ENCODE measurements at places on chromosomes 11 and 22.

- no peaks in the 10 kb centered on the region for H3K4me1 ChIP-seq
- no peak overlapping the region for H3K4me3 ChIP-seq
- H3K36me3 ChIP-seq, result no peaks in the 10 kb centered on the region
- H3K27me3 ChIP-seq, result peaks cover 5% of the 10 kb centered on the region
- no peak overlapping the region for H3K27ac ChIP-seq
Observed at GRCh38 chr11:93942176-93942575, 79.0 kb upstream of the HEPHL1 start.

- peaks cover 61% of the 10 kb centered on the region for H3K4me1 ChIP-seq
- H3K36me3 ChIP-seq, result no peaks in the 10 kb centered on the region
- peaks cover 13% of the 10 kb centered on the region for H3K27me3 ChIP-seq
- peak overlapping the region; percentile 95 for H3K4me3 ChIP-seq
Observed at GRCh38 chr11:119726150-119726553, 2.8 kb downstream of the NECTIN1 start.

DNA sequence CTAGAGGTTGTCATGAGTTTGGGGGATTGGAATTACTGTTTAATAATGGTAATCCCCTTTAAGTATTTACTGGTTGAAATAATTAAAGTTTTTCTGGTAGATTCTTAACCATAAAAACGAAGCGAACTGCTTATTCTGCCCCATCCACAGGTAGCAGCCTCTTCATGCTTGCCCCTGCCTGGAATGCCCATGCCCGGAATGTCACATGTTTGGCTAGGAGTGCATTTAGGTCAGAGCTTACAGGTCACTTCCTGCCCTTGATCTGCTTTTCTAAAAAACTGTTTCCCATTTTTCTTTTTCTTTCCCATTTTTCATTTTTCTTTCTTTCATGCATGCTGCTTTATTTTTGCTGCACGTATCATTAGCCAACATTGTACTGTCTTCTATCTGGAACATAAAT, 69.1 kb downstream of the YAP1 start:
- H3K27ac ChIP-seq, result no peak overlapping the region
- H3K4me1 ChIP-seq, result peaks cover 29% of the 10 kb centered on the region
- DNase-seq, result no peak
- H3K36me3 ChIP-seq, result peaks cover 41% of the 10 kb centered on the region

GRCh38 chr11:69219991-69220390, 64.3 kb downstream of the SMIM38 start:
- no peak overlapping the region for H3K4me3 ChIP-seq
- H3K4me1 ChIP-seq, result peaks cover 4% of the 10 kb centered on the region
- no peaks in the 10 kb centered on the region for H3K27me3 ChIP-seq
- DNase-seq, result no peak

GRCh38 chr11:7613394-7613720, 59.9 kb downstream of the CYB5R2 start:
- DNase-seq, result no peak
- no peak overlapping the region for H3K4me3 ChIP-seq
- H3K27me3 ChIP-seq, result no peaks in the 10 kb centered on the region
- H3K36me3 ChIP-seq, result no peaks in the 10 kb centered on the region
- peaks cover 8% of the 10 kb centered on the region for H3K4me1 ChIP-seq
- no peak overlapping the region for H3K27ac ChIP-seq

- no peaks in the 10 kb centered on the region for H3K36me3 ChIP-seq
- H3K4me1 ChIP-seq, result no peaks in the 10 kb centered on the region
- H3K27ac ChIP-seq, result no peak overlapping the region
- DNase-seq, result no peak
- no peak overlapping the region for H3K4me3 ChIP-seq
- H3K27me3 ChIP-seq, result peaks cover 4% of the 10 kb centered on the region
Observed at GRCh38 chr11:112162761-112163546, 940 bp downstream of the IL18 start.

- H3K36me3 ChIP-seq, result no peaks in the 10 kb centered on the region
- peak overlapping the region; percentile 22 for H3K27ac ChIP-seq
- peaks cover 26% of the 10 kb centered on the region for H3K4me1 ChIP-seq
- no peak overlapping the region for H3K4me3 ChIP-seq
- DNase-seq, result no peak
- no peaks in the 10 kb centered on the region for H3K27me3 ChIP-seq
Observed at GRCh38 chr11:12066799-12067508, 43.4 kb upstream of the MICAL2 start.

DNA sequence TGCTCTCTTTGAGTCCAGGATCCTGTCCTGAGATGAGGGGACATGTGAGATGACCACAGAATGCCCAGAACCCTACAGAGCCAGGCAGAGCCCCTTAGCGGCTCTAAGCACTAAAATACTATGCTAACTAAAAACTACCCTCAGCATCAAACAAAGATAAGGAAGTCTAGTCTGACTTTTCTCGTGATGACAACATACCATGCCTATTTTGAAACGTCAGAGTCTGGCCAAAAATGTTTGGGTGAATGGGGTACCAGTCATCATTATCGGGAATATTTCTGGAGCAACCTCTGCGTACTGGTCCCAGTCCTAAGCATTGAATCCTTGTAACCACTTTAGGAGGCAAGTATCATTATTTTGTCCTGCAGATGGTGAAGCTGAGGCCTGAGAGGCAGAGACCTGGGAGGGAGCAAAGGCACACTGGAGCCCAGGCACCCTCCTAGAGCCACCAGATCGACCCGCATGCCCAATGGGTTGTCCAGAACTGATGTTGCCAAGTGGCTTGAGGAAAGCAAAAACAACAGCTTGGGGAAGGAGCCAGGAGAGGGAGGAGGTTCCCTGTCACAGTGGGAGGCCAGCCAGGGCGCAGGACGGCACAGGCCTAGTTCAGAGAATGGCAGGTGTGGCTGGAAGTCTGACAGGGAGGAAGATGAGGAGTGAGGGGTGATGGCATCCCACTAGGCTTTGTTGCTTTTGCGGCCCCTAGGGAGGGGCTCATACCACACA, 7.2 kb upstream of the OSM start:
- no peak for DNase-seq
- H3K4me3 ChIP-seq, result no peak overlapping the region
- peaks cover 16% of the 10 kb centered on the region for H3K4me1 ChIP-seq

DNA sequence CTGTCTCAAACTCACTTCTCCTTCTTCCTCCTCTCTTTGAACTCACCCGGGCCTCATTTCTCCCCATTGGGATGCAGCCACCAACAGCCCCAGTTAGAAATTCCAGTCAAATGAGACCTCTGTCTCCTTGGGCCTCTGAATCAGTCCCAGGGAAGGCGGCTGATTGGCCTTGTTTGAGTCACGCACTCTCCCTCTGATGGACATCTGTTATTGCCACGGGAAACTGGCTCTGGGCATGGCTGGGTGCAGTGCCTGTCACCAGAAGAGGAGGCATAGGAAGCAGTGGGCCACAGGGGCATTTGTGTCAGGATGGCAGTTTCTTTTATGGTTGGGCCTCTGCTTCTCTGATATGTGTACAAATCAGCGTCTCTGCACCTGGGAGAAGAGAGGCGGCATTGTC, 9.6 kb upstream of the WNT11 start:
- no peak overlapping the region for H3K4me3 ChIP-seq
- no peak for DNase-seq
- no peaks in the 10 kb centered on the region for H3K36me3 ChIP-seq
- peaks cover 12% of the 10 kb centered on the region for H3K4me1 ChIP-seq

DNA sequence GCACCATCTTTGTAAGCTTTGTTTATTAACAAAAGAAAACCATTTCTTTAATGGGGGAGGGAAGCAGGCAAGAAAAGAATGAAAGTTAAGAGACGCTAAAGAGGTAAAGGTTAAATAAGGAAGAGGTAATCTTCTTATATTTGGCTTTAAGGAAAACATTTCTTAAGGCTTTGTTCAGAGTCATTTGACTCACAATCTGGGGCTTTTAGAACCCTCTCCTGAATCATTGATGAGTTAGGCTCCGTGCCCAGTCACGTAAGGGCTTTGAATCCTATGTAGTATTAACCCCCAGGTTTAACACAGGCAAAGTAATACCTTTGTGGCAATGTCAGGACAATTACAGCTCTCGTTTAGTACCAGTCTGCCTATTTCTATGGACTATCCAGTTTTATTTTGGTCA, 26.1 kb downstream of the MADD start:
- no peak for DNase-seq
- H3K27ac ChIP-seq, result peak overlapping the region; percentile 52
- no peaks in the 10 kb centered on the region for H3K27me3 ChIP-seq
- H3K4me3 ChIP-seq, result no peak overlapping the region
- H3K36me3 ChIP-seq, result peaks cover 38% of the 10 kb centered on the region

- H3K27me3 ChIP-seq, result no peaks in the 10 kb centered on the region
- H3K4me1 ChIP-seq, result peaks cover 17% of the 10 kb centered on the region
- no peaks in the 10 kb centered on the region for H3K36me3 ChIP-seq
- H3K4me3 ChIP-seq, result no peak overlapping the region
- no peak for DNase-seq
Observed at GRCh38 chr11:47131136-47131535, 45.5 kb downstream of the ARFGAP2 start.

DNA sequence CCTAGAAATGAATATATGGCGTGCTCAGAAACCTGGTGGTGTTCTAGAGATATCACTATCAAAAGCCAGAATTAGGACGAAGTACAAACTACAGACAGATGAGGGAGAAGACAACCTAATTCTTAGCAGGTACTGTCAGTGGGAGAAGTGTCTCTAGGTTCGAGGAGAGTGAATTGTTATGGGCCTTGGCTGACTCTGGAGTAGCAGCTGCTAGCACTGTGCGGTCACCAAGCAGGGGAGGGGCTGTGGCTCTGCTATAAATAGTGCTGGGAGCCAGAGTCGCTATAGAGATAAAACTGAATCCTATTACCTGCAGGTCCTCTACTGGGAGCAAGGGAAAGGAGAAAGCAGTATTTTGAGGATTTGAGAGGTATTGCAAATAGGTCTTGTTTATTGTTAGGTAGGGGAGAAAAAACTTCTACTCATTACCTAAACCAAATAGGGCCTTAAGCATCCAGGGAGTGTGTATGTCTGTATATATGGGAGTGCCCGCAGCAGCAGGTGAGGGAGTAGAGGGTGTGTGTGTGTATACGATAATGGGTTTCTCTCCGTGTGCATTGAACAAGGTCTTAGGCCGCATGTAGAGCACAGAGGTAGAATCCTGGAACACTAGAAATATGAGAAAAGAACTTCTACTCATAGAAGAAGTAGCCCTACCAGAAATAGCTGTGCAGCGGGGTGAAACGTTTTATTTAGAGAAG, 2.2 kb downstream of the MADD start:
- no peak for DNase-seq
- no peak overlapping the region for H3K27ac ChIP-seq
- H3K4me1 ChIP-seq, result peaks cover 45% of the 10 kb centered on the region
- H3K36me3 ChIP-seq, result peaks cover 5% of the 10 kb centered on the region
